CD14-positive monocyte (primary cell): ENCODE measurements at places on chromosomes 11 and 22. TPM values are rescaled to one million over a fixed set of nuclear protein-coding genes. Genes with fewer than 3 reads are reported as not detected.

The TTC36 gene
- polyA plus RNA-seq: not detected

GRCh38 chr11:74680035-74680671, 51.1 kb downstream of the CHRDL2 start:
- no peaks in the 10 kb centered on the region for H3K36me3 ChIP-seq
- H3K27me3 ChIP-seq: peaks cover 6% of the 10 kb centered on the region
- no peak overlapping the region for H3K27ac ChIP-seq
- H3K4me1 ChIP-seq: peaks cover 7% of the 10 kb centered on the region
- no peak for DNase-seq

GRCh38 chr11:24872186-24872585, 375.3 kb downstream of the LUZP2 start:
- no peaks in the 10 kb centered on the region for H3K36me3 ChIP-seq

DNA sequence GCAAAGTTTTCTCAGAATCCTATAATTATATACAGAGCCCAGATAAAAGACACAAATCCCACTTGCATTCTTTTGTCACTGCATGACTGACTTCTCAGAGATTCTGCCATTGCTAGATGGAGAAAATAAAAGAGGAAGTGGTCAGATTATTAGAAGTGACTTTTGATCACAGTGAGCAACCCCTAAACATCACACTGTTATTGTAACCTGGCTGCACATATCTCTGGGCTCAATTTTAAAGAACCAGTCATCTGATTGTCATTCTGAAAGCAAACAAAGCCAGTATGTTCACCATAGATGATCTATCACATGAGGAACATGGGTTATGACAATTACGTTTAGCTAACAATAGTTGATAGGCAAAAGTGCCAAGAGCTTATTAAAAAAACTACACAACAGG, 47.8 kb downstream of the COPB1 start:
- no peak overlapping the region for H3K27ac ChIP-seq
- no peaks in the 10 kb centered on the region for H3K27me3 ChIP-seq
- no peak for DNase-seq
- H3K4me1 ChIP-seq: no peaks in the 10 kb centered on the region
- H3K36me3 ChIP-seq: peaks cover 39% of the 10 kb centered on the region

- no peak for DNase-seq
- H3K4me3 ChIP-seq: no peak overlapping the region
- peaks cover 55% of the 10 kb centered on the region for H3K36me3 ChIP-seq
Measured at GRCh38 chr22:50467773-50468440, 6.9 kb downstream of the SBF1 start.
